NCI-H187 (cell line): ENCODE measurements at places on chromosomes 1 and 21.

DNA sequence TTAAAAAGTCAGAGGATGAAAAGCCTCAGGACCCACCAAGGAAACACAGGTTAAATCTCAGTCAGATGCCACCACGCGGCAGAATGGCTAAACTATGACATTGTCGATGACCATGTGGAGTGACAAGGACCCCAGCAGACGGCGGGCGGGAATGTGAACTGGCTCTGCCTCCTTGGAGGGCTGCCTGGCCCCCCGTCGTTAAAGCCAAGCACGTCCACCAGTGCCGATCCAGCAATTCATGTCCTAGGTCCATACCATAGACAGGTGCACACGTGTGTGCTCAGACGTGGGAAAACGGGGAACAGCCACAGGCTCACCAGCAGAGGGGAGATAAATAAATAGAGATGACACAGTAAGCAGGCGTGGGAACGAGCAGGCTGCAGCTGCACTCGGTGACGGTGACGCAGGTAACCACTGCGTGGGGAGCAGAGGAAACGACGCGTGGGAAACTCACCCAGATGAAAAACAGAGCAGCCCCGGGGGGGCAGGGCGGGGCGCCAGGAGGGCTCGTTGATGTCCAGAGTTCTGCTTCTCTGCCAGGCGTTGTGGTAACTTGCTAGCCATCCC lies 28.3 kb upstream of the PCBP3 start:
- DNase-seq = no peak

DNA sequence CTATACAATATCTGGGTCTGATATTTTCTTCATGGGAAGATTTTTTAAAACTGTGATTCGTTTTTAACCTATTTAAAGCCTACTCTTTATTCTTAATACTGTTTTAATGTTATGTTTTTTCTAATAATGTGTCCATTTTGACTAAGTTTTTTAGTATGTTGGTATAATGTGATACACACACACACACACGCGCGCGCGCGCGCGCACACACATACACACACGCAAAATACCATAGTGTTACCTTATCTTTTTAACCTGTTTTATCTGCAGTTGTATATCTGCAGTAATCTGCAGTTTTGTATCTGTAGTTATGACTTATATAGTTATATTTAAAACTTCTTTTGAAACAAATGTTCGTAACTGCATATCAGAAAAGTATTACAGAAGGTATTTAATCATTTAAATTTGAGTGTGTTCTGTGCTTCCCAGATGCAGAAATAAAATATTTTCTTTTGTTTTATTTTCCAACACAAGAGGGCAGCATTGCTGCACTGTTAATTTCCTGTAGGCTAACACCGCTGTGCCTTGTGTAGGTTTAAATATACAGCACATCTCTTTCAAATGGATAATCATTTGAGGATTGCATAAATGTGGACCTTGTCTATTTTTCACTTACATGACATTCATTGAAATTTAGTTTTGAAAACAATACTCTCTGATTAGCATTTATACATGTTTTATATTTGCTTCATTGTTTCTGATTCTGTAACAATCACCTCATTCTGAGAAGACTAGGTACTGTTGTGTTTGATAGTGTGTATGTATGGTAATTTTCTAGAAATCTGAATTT lies 166.1 kb downstream of the PDE4B start:
- peak; percentile 15 for DNase-seq

- DNase-seq = no peak
Measured at GRCh38 chr1:221992427-221992826, 250.5 kb upstream of the DUSP10 start.

DNA sequence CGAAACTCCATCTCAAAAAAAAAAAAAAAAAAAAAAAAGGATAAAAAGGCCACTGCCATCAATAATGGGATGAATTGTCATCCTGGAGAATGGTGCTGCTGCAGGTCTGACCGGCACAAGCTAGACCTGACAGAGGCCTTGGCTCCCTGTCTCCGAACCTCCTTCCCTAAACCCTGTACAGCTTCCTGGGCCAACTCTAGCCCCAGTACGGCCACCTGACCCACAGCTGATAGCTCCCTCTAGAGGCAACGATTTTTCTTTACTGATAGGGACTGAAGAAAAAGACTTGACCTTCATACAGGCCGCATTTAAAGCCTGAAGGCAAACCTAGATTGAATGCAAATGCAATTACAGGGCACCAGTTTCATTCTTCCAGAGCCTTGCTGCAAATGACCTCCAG lies 30.7 kb downstream of the NOL9 start:
- DNase-seq = no peak

- DNase-seq = no peak
Measured at GRCh38 chr21:9750341-9751086, 770.9 kb upstream of the TPTE start.

- DNase-seq = no peak
Measured at GRCh38 chr1:232837087-232837486, 31.9 kb downstream of the MAP10 start.

DNA sequence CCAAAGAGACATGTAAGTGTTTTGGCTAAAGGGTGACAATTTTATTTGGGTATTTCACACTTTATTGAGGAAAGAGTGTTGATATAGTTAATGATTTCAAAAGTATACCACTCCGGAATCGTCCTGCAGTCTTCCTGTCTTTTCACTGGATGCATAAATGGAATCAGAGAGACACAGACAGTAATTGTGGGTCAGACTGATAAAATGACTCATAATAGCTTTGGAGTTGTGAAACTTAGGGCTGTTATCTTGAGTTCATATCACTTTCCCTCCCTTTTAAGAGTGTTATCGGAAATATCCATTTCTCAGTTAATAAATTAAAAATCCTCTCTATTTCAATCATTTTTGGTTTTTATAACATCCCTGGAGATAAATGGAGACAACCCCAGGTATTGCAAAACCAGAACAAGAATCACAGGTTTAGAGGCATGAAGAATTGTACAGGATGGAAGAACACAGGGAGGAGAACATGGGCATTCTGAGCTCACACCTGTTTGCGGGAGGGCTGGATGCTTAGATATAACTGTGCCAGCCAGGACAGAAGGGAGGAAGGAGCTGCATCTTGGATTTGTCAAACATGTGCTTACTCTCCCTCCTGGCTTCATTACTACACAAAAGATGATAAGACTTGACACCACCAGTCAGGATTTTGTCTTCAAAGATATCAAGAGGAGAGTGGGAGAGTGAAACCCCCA lies 185.4 kb downstream of the LMO4 start:
- DNase-seq = no peak

GRCh38 chr21:38208118-38208517 lies 48.7 kb upstream of the KCNJ15 start:
- no peak for DNase-seq

GRCh38 chr1:110859062-110859461 lies 13.9 kb upstream of the CD53 start:
- no peak for DNase-seq

GRCh38 chr1:200856716-200857357 lies 15.9 kb upstream of the GPR25 start:
- no peak for DNase-seq

GRCh38 chr1:119766374-119766794 lies 2.3 kb downstream of the HMGCS2 start:
- no peak for DNase-seq

DNA sequence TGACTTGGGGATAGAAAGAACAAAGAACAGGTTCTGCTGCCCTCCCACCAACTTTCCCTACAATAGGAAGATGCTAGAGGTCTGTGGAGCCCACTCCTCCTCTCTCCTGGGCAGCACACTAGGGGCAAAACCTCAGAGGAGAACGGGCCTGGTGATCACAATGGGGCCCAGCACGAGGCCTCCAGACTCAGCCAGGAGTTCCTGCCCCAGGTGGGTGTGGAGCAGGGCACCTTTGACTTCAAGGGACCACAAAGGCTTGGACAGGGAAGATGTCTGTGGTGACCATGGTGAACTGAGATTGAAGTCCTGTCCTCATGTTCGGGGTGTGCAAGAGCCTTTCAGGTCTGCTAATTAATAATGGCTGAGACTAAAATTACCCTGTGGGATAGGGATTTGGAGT lies 88.8 kb downstream of the LAMC2 start:
- no peak for DNase-seq

- no peak for DNase-seq
Measured at GRCh38 chr1:10208537-10208936, 1.8 kb upstream of the KIF1B start.

- no peak for DNase-seq
Measured at GRCh38 chr1:10528066-10529014, 53.6 kb downstream of the PEX14 start.

DNA sequence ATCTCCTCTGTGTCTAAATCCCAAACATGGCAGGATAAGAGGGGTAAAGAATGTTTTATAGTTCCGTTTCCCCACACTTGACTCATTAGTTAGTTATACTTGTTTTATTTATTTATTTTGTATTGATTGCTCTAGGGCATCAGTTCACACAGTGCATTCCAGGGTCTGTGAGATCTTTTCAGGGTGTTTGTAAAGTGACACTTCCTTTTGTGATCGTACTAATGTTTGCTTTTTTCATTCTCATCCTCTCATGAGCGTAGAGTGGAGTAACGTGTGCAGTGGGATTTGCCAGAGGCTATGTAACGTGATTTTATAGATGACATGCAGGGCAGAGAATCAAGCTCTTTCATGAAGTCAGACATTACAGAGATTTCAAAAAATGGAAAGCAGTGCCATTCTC lies 103.2 kb downstream of the SCCPDH start:
- DNase-seq = no peak

DNA sequence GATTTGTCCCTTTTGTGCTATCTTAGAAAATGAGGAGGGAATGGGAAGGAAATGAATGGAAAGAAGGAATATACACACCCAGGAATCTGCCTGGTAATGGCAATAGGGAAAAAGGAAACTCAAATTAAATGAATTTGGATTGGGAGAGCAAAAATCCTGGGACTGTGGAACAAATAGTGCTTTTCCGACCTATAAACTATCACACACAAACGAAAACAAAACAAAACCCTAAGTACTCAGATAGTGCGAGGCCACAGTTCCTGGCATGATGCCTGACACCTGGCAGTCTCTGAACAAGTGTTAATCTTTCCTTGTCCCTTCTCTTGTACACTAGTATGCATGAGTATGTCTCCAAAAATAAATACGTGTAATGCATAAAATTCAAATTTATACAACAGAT lies 319.8 kb upstream of the SPAG17 start:
- no peak for DNase-seq

DNA sequence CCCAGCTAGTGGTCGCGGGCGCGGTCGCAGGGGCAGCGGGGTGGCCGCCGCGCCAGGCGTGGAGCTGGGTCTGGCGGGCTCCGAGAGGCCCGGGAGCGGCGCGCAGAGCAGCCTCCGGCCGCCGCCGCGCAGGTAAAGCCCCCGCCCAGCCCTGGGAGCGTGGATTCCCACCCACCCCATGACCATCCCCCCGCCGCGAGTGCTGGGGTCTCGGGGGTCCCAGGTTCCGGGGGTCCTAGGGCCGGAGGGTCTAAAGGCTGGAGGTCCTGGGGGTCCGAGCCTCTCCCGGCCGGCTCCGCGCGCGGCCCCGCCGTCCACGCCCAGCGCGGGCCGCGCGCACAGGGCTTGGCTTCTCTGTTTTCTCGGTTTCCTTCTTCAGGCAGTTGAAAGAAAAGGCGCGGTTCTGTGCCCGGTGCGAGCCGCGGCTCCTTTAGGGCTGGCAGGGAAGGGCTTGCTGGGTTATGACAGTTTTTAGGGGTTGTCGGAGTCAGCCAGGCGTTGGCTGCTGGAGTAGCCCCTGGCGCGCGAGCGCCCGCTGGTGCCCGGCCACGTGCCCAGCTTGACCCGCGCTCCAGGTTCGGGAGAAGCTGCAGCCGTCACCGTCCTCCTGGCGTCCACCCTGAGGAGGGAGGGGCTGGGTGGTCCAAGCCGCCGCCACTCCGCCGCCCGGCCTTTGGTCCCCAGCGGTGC lies 359 bp downstream of the LRRC3 start:
- no peak for DNase-seq

DNA sequence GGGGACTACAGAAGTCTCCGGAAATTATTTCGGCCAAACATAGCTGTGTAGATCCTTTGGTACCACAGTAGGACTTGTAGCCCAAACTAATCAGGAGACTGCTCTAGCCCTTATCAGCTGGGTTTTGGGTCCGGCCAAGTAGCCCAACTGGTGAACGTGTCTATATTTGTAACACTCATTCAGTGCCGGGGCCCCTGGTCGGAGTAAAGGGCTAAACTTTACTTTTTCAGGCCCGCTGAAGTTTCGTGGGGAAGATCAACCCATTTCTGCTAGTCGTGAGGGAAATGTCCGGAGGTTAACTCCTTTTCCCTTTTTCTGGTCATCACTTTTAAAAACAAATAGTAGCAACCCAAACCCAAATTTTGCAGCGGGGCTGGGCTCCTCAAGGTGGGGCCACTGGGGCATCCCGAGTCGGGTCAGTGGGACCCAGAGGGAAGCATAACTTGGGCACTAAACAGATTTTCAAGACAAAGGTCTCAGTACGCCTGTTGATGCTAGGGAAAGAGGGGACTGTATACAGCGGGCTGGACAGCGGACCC lies 1.7 kb downstream of the LHX9 start:
- no peak for DNase-seq

DNA sequence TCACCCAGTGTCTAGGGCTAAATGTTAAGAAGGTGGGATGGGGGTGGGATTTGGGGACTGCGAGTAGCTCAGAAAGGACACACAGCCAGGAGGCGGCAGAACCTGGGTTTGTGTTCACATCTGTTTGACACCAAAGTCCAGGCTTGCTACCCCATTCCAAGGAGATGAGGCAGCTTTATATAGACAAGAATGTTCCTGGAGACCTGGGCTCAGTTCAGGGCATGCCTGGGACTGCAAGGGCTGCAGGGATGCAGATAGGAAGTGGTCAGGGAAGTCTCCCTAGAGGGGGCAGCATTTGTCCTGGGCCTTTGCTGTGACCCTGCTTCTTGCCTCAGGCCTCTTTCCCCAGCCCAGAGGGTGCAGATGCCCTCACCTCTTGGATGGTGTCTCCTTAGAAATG lies 16.3 kb downstream of the PADI3 start:
- no peak for DNase-seq

- DNase-seq = no peak
Measured at GRCh38 chr1:60960891-60961461, 121.4 kb upstream of the NFIA start.

DNA sequence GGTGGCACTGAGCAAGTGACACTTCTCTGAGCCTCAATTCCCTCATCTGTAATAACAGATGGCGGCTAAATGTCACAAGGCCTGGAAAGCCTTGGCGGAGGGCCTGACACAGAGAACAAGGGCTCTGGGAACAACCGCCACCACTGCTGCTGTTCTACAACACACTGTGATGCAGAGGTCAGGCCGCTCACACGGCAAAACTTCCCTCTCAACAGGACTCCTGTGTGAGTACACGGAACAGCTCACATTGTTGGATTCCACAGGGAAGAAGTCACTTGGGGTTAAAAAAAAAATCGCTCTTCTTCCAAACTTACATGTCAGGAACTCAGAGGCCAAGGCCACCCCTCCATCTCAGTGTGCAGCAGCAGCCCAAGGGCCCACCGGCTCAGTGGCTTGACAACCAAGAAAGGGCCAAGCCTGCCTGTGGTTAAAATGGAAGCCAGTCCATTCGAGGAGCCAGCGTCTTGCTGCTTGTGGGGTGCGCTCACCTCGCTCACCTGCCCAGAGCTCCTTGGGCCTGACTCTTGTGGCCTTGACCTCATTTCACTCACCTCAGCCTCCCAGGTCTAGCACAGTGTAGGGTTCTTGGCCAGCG lies 101.1 kb downstream of the RAVER2 start:
- DNase-seq = no peak
